ENCODE measurements at places on chromosomes 12 and 14. TPM values are rescaled to one million over a fixed set of nuclear protein-coding genes. Genes with fewer than 3 reads are reported as not detected.

Gene TAS2R13
- total RNA-seq, result 0.53 TPM

Gene TAS2R14
- 1.2 TPM for total RNA-seq

Gene GSC
- total RNA-seq, result 0.19 TPM

Gene DCAF11
- total RNA-seq, result 109 TPM

Gene CLSTN3
- 56.1 TPM for total RNA-seq

Gene CLEC7A
- not detected for total RNA-seq

Gene OLR1
- total RNA-seq, result not detected

Gene FAR2
- 2.5 TPM for total RNA-seq

Gene KRT8
- total RNA-seq, result 0.65 TPM

Gene SERPINA1
- total RNA-seq, result 68.9 TPM

Gene BBOF1
- total RNA-seq, result 1.4 TPM

Gene RNF212B
- total RNA-seq, result not detected

Gene VRTN
- total RNA-seq, result not detected

Gene BMP4
- total RNA-seq, result 0.21 TPM

Gene SCFD1
- total RNA-seq, result 63.8 TPM

Gene GPR132
- 49.6 TPM for total RNA-seq

Gene AKAP6
- 3.9 TPM for total RNA-seq

Gene GRIP1
- total RNA-seq, result 0.44 TPM

Gene AQP6
- not detected for total RNA-seq

Gene KRT85
- total RNA-seq, result not detected

Gene OR4K2
- not detected for total RNA-seq

Gene RIPK3
- total RNA-seq, result 11.0 TPM

Gene PTPRR
- not detected for total RNA-seq

Gene IRF9
- total RNA-seq, result 245 TPM

Gene KRT3
- not detected for total RNA-seq

Gene ADAMTS20
- not detected for total RNA-seq

Gene TC2N
- 38.1 TPM for total RNA-seq

Gene CD69
- 126 TPM for total RNA-seq

Gene TMX1
- 25.7 TPM for total RNA-seq

Gene PRH2
- total RNA-seq, result not detected

Gene REP15
- total RNA-seq, result not detected

Gene ISCA2
- total RNA-seq, result 29.9 TPM

Gene CCDC196
- not detected for total RNA-seq

Gene TAMALIN
- 11.1 TPM for total RNA-seq

Gene SLC5A8
- total RNA-seq, result not detected

Gene PRPH
- 1.7 TPM for total RNA-seq

Gene CKAP4
- total RNA-seq, result 12.0 TPM

Gene POTEM
- total RNA-seq, result not detected

Gene KLRC2
- total RNA-seq, result 1.4 TPM

Data from activated T-cell treated with anti-CD3 and anti-CD28 coated beads, Interleukin-2, amount 50 U/mL, for 72 hours (primary cell).